Activated CD4-positive, CD25-positive, alpha-beta regulatory T cell (primary cell): ENCODE measurements at places on chromosomes 6 and 20.

GRCh38 chr6:127177923-127178231, 59.4 kb downstream of the RSPO3 start:
- DNase-seq: no peak

DNA sequence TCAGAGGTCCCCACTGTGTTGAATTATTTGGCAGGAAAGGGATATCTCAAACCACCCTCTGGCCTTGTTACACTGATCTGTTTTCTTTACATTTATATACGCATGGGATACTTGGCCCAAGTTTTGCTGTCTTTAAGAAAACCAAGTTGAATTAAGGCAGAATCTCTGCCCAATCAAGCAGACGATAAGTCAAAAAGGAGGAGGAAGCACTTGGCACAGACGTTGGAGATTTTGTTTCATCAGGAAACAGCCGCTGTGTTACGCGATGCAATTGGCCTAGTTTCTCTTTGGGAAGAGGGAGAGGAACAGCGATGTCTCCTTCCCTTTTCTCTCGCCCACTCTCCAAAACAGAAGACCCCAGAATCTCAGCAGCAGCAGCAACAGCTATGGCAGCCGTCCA, 20.2 kb upstream of the NAA20 start:
- no peak for DNase-seq

- no peak for DNase-seq
Observed at GRCh38 chr20:50632236-50632635, 59.1 kb downstream of the RIPOR3 start.

- no peak for DNase-seq
Observed at GRCh38 chr6:42401613-42401951, 50.1 kb downstream of the TRERF1 start.

DNA sequence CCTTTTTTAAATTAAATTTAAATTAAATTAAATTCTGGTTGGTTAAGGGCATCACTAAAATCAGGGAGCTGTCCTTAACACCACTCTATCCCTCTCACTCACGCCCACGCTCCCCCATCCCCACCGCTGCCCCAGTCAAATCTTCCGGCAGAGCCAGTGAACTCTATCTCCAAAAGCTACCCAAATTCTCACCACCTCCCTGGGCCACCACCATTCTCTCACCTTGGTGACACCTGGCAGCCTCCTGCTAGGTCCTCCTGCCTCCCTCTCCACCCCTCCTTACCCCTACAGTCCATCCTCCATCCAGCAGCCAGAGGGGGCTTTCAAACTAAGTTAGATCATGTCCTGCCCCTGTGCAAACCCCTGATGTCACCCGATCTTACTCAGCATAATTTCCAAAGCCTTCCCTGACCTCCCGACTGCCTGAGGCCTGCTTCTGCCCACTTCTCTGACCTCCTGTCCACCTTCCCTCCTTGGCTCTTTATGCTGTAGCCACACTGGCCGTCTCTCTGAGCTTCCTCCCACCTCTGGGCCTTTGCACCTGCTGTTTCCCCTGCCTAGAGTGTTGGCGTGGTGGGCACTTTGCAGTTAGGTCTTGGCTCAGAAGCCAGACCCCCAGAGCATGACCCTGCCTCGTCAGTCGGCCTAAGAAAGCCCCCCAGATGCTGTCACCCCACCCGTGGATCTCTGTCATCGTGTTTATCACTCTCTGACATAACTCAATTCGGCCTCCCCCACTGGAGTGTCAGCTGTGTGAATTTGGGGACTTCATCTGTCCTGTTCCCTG, 24.7 kb downstream of the PTGIS start:
- no peak for DNase-seq

DNA sequence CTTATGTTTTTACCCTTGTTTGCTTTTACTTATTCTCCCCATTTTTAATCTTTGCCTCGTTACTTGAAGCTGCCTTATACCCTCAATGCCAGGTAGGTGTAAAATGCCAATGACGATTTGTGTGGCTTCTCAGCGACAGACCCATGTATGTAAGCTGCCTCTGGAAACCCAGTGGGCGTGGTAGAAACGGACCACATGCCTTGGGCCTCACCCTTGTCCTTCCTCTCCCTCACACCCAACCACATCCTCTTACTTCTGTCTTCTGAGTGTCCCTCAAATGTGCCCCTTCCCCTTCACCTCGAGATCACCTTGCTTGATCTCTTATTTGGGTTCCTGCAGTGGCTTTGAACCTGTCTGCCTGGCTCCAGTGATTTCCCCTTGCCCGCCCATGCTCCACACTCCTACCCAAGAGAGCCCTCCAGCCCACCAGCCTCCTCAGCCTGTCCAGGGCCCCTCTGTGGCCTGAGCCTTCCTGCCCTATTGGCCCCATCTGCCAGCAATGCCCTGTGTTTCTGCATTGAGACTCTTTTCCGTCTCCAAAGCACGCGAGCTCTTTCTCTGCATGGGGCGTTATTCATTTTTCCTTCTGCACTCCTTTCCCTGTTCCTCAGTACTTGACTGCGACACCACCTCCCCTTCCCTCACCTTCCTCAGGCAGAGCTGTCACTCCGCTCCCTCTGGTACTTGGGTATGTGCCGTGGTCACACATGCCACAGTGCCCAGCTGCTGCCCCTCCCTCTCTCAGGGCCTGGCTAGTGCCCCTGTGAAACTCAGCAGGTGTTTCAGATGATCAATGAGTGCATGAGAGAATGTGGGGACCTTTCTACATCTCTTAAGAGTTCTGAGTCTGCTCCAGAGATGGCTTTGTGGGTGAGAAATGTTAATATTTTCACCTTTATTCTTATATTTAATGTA, 115.4 kb downstream of the SLX4IP start:
- DNase-seq: no peak

GRCh38 chr6:1367771-1368170, 21.6 kb upstream of the FOXF2 start:
- no peak for DNase-seq

GRCh38 chr20:64168381-64169090, 4.3 kb downstream of the MYT1 start:
- DNase-seq: no peak

GRCh38 chr6:85273046-85273445, 176.8 kb upstream of the NT5E start:
- DNase-seq: no peak

DNA sequence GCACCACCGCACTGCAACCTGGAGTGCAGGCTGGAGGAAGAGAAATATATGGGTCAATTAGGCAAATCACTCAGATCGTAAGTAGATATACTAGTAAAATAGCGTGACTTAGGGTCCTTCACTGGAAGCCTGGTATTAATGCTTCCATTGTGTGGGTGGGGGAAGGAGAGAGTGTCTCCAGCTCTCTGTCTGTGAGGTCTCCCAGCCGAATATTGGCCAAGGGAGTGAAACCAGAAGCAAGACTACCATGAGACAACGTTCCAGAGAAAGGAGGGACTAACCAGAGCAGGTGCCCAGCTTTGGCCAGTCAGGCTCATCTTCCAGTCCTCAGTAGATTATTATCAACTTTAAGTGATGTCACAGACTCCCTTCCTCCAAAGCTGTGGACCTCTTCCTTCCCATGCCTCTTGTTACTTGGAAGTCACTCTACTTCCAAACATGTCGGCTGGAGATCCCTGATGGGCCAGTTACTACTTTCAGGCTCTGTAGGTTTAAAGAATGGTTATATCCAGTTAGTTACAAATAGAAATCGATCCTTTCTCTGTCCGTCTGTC, 28.8 kb downstream of the MTHFD1L start:
- no peak for DNase-seq
